ENCODE measurements at places on chromosomes 11 and 22. TPM values are rescaled to one million over a fixed set of nuclear protein-coding genes. Genes with fewer than 3 reads are reported as not detected.
A peak's percentile ranks its signal among the peaks of the same experiment; 100 is the strongest.

- DNase-seq: no peak
Measured at GRCh38 chr11:126518071-126518971, 162.8 kb downstream of the ST3GAL4 start.

RASD2 gene
- total RNA-seq: 3.5 TPM

DNA sequence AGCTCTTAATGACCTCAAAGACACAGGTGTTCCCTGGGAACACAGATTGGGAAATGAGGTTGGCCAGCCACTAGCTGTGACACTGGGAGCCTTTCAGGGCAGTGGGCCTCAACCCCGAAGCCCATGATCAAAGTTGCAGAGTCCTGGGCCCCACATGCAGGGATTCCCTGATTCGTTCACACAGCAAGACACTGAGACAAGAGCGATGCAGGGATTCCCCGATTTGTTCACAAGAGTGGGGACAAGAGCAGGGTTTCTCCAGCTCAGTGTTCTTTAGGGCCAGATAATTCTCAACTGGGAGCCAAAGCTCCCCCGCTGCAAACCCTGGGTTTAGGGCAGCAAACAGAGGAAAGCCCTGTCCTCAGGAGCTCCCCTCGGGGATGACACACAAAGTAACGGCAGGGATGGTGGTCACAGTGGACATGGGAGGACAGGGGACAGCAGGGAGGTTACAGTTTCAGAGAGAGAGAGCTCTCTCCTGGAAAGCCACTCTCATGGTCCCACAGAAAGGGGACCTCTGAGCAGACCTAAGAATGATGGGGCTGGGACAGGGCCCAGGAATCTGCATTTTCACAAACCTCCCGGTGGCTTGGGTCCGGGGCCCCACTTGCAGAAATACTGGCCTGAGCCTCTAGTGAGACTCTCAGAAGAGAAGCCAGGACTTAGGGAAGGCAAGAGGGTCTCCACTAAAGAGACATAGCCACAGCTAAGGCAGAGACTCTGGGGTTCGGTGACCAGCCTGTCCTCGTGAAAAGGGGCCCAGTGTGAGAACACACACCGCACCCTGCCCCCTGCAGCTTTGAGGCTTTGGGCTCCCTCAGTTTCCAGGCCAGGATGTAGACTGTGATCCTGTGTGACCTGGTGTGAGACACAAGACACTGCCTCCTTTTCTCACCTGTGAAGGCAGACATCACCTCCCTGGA lies 7.4 kb upstream of the GNAZ start:
- peak; percentile 56 for DNase-seq

- DNase-seq: no peak
Measured at GRCh38 chr22:28440592-28441390, 238.8 kb downstream of the TTC28 start.

NXPE1 gene
- total RNA-seq: 0.11 TPM

- DNase-seq: no peak
Measured at GRCh38 chr11:94731880-94732601, 36.1 kb upstream of the AMOTL1 start.

DNA sequence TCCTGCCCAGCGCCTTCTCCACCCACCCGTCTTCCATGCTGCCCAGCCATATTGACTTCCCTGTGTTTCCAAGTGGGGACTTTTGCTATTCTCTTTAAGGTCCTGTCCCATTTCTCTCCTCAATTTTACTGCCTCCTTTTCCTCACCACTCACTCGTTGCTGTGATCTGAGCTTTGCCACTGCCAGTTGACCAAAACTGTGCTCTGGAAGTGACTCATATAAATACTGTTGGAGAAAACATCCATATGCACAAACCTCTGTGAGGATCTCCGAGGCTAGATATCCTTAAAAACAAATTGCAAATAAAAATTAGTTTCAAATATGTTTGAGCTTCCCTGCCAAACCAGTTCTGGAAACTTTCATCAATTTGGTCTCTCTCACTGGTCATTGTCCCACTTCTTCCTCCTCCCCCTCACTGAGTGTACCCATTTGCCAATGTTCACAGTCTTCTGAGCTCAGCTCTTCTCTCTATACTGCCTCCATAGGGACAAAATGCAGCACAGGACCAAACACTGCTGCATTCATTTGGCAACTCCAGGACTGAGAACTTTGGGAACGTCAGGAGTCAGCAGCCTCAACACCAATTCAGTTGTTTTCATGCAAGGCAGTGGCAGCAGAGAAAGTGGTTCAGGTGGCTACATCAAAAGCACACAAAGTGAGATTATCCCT lies 34.0 kb upstream of the MMP13 start:
- no peak for DNase-seq

DNA sequence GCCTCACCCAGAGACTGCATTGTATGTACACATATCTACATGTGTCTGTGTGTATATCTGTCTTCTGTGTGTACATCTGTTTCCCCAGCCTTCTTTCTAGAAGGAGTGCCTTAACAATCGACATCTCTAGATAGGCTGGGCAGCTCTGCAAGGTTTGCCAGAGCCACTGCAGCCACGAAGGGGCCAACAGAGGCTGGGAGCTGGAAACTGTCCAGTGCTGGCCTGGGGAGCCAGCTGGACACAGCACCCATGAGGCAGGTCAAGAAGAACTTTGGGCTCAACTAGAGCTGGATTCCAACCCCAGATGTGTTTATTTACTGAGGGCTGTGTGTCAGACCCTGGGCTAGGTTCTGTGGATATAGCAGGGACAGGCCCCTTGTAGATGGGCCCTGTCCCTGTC lies 3.3 kb downstream of the SGSM1 start:
- DNase-seq: no peak

Data from cardiac septum (tissue), 1 donor.